ENCODE measurements at places on chromosomes 6 and 20.

GRCh38 chr6:44234101-44235025, 11.0 kb downstream of the SLC29A1 start:
- DNase-seq = no peak

DNA sequence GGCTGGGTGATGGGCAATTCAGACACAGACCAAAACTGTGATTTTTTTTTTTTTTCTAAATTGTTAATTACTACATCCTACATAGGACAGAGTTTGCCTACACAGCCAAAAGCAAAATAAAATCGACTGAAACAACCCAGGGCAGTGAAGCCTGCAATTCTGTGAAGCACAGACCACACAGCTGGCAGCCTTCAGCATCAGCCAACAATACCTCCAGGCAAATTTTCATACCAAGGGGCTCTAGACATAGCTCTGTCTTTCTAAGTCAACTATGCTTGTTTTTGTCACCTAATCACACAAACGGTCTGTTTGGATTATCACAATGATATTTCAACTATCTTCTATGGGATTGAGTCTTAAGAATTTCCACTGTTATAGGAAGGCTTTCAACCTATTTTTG, 17.6 kb downstream of the RMND1 start:
- no peak for DNase-seq

- no peak for DNase-seq
These were observed 2.2 kb downstream of the NOL4L start for GRCh38 chr20:32582659-32583580.

DNA sequence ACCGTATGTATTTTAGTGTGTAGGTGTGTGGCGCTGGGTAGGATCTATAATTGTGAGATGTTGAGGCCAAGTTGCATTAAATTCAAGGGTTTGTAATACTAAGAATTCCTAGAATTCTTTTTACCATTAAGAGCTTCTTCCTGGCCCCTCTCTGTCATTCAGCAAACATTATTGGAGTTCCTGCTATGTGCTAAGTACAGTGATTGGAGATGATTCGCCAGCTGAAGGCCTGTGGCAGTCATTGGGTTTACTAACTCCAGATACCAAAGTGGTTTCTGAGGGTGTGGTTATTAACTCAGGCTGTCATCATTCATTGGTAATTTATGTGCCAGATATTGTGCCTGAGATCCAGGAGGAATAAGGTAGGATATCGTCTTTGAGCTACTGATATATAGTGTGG, 167.1 kb downstream of the LAMA2 start:
- no peak for DNase-seq

DNA sequence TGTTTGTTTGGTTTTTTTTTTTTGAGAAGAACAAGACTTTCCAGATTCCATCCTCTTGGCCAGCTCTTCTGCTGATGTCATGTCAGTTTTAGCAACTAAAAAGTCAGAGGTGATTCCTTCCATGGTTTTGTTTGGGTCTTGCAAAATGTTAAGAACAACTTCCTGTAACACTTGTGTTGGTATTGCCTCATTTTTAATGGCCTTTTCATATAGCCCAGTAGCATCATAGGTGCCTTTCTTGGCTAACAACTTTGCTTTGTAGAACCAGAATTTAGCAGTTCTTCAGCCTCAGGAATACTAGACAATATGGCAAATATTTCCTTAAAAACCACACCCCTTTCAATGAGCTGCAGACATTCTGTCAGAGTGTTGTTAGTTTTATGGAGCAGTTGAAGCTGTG, 99.5 kb upstream of the SIRPG start:
- no peak for DNase-seq

DNA sequence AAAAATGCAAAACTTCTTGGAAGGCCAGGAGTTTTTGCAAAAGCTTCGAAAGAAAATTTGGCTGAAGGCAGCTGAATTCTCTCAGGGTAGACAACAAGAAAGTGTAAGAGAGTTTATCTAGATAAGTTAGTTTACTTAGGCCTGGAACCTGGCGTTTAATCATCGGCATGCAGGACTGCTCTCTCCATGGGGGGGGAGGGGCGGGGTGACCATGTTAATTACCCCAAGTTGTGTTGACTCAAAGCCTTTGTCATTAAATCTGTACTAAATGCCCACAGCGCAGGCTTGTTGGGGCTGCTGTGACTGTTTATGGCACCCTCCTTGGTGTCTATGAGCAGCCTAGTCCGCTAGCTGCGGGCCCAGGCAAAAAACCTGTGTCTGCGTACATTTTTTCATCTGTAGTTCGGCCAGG, 20.1 kb upstream of the ZNF451 start:
- no peak for DNase-seq

GRCh38 chr6:15484821-15485220, 178.0 kb downstream of the DTNBP1 start:
- no peak for DNase-seq

DNA sequence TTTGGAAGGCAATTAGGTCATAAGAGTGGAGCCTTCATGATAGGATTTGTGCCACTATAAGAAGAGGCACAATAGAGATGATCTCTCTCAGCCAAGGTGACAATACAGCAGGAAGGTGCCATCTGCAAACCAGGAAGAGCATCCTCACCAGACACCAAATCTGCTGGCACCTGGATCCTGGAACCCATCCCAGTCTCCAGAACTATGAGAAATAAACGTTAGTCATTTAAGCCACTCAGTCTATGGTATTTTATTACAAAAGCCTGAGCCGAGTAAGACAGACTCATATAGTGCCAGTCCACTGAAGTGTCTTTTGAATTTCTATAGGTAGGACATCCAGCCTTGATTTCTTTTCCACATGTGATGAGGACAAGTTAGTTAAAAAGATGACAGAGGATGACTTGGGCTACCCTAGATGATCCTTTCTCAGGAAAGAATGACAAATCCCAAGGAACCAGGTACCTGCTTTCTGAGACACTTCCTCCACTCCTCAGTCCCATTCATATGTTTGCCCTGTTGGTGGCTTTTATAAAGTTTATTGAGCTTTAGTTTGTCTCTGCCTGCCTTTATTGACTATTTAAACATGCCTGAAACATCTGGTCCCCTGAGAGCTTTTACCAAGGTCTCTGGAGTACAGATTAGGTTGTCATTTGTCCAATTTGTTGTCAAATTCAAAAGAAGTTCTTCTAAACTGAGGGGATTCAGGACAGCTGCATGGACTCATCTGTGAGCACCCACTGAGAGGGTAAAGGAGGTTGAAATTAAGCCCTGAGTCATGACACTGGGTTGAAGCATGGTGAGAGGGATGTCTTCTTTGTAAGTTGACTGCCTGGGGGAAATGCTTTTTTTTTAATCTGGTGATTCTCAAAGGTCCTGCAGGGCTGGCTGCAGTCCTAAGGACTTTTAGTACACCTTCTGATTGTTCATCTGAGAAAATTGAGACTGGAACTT, 165.0 kb upstream of the PLCB4 start:
- DNase-seq = no peak

GRCh38 chr20:4545526-4545925, 176.2 kb upstream of the PRND start:
- no peak for DNase-seq

DNA sequence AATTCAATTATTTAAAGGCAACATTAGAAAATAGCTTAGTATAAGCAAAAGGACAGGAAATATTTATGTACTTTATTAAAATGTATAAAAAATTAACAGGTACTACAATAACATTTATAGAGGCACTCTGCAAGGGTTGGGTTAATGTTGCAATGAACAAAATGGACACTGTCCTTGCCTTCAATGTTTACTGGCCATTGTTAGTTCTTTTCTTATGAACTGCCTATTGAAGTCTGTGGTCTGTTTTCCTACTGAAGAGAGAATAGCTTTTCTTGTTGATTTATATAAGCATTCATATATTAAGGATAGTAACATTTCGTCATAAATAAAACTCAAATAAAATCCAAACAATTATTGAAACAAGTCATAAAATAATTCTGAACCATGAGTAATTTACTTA, 135.3 kb upstream of the BEND6 start:
- no peak for DNase-seq

DNA sequence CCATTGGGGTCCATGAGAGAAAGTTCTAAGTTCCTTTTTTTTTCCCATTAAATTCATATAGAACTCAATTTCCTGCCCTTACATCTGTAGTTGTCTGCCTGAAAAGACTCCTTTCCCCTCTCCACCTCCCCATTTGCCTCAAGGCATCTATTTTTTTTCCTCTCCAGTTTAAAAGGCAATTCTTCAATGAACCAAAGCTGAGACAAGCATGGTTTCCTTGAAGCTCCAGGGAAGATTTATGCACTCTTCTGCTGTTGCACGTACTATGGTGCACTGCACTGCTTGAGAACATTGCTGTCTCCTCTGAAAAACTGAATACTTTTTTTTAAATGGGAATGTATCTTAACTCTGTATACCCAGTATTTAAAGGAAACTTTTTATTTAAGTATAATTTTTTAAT, 465.2 kb downstream of the CD83 start:
- DNase-seq = no peak

GRCh38 chr6:125953502-125953875, 3.1 kb upstream of the HINT3 start:
- DNase-seq = no peak

- DNase-seq = no peak
These were observed 56.0 kb upstream of the MYL9 start for GRCh38 chr20:36485286-36485685.

DNA sequence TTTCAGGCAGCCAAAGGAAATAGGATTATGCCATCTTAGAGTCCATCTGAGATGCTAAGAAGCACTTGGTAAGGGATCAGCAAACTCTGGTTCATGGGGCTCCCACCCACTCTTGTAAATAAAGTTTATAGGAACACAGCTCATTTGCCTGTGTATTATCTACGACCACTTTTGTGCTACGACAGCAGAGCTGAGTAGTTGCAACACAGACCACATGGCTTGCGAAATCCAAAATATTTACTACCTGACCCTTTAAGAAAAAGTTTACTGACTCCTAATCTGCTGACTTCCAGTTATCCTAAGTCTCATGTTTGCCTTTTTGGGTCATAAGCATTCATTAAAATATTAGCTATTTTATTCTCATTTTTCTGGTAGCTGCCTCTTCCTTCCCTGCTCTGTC, 859.0 kb downstream of the QKI start:
- DNase-seq = no peak

DNA sequence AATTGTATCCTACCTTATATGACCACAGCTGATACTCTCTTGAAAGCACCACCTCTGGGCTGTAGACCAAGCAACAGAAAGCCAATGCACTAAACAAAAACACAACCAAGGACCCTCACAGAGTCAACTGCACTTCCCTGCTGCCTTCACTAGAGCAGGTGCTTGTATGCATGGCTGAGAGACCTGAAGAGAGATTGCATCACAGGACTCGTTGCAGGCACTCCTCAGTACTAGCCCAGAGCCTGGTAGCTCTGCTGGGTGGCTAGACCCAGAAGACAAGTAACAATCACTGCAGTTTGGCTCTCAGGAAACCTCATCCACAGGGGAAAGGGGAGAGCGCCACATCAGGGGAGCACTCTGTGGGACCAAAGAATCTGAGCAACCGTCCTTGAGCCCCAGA, 521.6 kb upstream of the IMPG1 start:
- no peak for DNase-seq

DNA sequence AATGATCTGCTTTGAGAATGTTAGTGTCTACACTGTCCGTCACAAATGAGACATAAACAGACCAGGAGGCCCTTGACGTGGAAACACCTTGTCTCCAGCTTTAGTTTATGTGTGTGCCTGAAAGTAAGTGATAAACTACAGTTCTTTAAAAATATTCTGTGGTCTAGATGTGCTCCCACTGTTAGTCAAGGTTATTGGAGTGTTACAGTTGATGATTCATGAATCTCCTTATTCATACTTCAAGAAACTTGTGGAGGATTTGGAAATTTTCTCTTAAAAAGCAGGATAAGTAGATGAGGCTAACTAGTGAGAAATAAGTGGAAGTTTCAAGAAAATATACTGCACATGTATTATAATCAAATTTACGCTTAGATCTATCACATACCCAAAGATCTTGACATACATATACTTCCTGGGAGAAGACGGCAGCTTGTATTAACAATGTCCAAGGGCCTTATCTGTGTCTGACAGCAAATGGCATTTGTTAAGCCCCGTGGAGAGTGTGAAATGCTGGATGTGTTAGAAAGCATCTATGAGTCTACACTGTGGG, 90.5 kb upstream of the MBOAT1 start:
- no peak for DNase-seq

DNA sequence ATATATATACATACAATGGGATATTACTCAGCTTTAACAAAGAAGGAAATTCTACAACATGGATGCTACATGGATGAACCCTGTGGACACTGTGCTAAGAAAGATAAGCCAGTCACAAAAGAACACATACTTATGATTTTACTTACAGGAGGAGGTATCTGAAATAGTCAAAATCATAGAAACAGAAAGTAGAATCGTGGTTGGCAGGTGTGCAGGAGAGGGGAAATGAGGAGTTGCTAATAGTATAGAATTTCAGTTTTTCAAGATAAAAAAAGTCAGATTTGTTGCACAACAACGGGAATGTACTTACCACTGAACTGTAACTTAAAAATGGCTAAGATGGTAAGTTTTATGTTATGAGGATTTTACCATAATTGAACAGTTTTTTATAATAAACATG, 706.3 kb downstream of the TFAP2A start:
- DNase-seq = no peak

DNA sequence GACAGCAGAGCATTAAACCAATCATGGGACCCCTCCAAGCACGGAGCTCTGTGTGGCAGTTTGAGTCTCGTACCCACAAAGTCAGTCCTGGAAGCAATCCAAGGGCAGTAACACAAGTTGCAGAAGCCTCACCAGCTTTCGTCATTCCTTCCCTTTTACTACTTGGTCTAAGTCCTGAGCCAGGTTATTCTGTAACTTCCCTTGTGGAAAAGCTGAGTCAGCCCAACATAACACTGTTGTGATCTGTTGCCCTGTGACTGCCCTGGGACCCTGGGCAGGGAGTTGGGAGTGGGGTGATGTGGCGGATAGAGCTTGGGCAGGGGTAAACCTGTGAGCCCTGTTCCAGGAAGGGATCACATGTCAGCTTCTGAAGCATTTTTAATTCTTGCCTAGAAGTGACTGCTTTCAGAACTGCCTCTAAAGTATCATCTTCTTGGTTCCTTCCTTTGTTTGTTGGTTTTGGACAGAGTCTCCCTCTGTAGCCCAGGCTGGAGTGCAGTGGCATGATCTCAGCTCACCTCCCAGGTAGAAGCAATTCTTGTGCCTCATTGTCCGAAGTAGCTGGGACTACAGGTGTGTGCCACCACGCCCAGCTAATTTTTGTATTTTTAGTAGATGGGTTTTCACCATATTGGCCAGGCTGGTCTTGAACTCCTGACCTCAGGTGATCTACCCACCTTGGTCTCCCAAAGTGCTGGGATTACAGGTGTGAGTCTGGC, 183.7 kb upstream of the JAG1 start:
- no peak for DNase-seq

GRCh38 chr6:150177952-150178520, 35.2 kb downstream of the PPP1R14C start:
- DNase-seq = no peak

Data from activated CD4-positive, alpha-beta T cell treated with anti-CD3 and anti-CD28 coated beads, Interleukin-2, amount 50 U/mL, for 24 hours (primary cell).